ENCODE measurements at places on chromosomes 11 and 22.

DNA sequence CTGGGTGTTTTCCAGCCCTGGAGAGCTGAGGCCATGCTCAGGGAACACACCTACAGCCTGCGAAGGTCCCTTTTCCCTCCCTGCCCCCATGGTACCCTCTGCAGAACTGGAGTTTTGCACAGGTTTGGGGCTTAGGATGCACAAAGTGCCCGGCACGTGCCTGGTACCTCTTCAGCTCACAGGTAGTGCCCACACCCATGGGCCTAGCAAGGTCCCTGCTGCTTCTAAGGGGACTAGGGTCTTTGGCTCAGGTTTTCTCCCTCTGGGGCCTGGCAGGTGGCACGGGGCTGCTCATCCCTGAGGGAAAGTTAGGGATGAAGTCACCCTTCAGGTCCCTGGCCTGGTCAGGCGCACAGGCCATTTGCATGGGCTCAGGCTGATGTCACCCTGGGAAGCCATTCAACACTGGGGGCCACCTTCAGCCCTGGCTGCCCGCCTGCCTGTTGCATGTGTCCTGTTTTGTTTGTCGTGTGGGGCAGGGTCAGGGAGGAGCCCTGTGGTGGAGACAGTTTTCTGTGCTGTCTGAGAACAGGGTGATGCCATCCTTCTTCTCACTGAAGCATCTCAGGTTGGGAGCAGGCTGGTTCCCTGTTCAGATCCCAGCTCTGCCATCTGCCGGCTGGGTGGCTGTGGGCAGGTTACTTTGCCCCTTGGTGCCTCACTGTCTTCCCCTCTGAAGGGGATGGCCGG is 68.3 kb upstream of the CRYBB3 start:
- no peak for DNase-seq

DNA sequence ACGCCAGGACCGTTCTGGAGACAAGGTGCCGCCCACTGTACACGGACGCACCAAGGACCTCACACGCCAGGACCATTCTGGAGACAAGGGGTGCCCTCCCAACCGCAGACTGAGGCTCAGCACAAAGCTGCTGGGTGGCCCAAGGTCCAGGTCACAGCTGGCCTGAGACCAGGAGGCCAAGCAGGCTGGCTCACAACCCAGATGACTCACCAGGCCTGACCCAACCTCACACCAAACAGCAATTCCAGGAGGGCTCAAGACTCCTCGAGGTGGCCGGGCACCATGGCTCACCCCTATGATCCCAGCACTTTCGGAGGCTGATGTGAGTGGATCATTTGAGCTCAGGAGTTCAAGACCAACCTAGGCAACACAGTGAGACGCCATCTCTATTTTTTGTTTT is 14.8 kb downstream of the BRD1 start:
- DNase-seq, result no peak

- peak; percentile 76 for DNase-seq
Measured at GRCh38 chr22:26461188-26461810, 22.3 kb downstream of the HPS4 start.

DNA sequence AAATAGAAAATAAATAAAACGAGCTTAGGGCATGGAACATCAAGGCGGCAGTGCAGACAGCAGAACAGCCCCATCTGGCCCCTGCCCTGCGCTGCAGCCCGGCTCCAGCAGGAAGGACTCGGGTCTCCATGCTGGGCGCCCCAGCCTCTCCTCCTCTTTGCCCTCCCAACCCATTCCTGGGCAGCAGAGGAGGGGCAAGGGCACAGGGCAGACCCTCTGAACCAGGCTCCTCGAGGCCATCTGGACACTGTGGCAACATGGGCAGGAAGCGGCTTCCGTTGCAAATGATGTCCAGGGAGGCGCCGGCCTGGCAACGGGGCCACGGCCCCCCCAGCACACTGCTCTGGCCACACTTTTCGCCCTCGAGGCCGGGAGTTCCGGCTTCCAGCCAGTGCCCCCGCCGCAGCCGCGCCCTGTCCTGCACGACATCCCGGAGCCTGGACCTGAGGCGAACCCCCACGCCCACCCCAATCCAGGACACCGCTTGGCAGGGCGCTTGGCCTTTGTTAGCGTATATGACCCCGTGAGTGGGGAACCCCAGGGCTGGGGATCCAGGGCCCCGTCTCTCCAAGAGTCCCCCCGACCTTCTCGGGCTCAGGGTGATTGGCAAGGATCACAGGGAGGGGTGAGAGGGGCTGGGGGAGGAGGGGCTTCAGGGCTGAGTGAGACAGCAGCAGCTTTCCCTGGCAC is 192.1 kb downstream of the IGLL1 start:
- no peak for DNase-seq

DNA sequence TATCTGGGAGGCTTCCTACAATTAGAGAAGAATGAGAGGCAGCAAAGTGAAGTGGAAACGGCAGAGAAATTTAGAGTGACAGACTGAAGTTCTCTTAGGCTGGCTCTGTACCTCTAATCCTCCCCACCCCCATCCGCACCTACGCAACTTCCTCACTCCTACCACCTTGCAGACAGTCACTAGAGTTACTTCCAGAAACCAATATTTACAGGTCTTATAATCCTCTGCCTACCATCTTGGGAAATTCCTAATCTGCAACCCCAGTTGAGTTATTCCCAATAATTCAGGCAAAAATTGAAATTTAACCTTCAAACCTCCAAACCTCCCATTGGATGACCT is 71.7 kb downstream of the PAK1 start:
- no peak for DNase-seq

GRCh38 chr11:46072172-46072964 is 48.9 kb downstream of the PHF21A start:
- DNase-seq, result no peak

DNA sequence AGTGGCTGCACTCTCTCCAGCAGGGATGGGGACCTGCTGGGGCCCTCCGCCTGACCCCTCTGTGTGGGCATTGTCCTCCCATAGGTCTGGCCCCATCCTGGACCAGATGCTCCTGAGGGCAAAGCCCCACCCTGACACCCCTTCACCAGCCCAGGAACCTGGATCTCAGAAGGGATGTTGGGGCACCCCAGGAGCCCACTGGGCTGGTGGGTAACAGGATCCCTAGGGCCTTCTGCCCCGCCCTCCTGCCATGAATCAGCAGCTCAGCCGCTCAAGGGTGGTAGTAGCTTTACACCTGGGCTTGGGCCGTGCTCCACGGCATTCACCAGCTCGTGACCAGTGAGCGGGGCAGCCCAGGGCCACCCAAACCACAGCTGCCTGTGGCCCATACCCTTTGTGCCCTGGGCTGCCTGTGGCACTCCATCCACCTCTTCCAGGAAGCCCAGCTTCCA is 1.0 kb upstream of the MAPK12 start:
- DNase-seq, result no peak

- no peak for DNase-seq
Measured at GRCh38 chr11:12137005-12137690, 26.8 kb downstream of the MICAL2 start.

- DNase-seq, result peak; percentile 40
Measured at GRCh38 chr11:64753380-64754123, 6.2 kb downstream of the PYGM start.

DNA sequence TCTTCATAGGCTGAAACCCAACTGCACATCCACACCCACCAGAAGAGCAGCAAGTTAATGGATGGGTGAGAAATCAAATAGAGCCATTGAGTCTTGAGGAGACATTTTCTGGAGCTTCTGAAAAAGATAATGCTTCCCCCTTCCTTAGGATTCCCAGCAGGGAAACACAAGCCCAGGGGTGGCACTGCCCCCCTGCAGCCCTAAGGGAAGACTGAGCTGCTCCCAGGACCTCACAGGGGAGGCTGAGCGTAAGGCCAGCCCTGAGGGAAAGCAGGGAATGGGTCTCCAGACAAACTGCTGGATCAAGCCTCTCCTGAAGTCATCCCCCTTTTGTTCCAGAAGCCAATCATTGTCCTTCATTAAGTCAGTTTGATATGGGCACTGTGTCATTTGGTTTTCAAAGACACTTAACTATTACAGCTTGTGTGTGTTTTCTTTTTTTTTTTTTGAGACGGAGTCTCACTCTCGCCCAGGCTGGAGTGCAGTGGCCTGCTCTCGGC is 15.1 kb downstream of the LTO1 start:
- no peak for DNase-seq

- no peak for DNase-seq
Measured at GRCh38 chr11:82007521-82007920, 726.1 kb downstream of the FAM181B start.

- DNase-seq, result no peak
Measured at GRCh38 chr11:68900835-68901381, 2.7 kb downstream of the MRPL21 start.

GRCh38 chr11:35035894-35036408 is 103.0 kb upstream of the CD44 start:
- DNase-seq, result no peak

GRCh38 chr11:120457996-120458395 is 53.6 kb upstream of the GRIK4 start:
- no peak for DNase-seq

- DNase-seq, result no peak
Measured at GRCh38 chr22:31957970-31958594, 13.7 kb downstream of the YWHAH start.

DNA sequence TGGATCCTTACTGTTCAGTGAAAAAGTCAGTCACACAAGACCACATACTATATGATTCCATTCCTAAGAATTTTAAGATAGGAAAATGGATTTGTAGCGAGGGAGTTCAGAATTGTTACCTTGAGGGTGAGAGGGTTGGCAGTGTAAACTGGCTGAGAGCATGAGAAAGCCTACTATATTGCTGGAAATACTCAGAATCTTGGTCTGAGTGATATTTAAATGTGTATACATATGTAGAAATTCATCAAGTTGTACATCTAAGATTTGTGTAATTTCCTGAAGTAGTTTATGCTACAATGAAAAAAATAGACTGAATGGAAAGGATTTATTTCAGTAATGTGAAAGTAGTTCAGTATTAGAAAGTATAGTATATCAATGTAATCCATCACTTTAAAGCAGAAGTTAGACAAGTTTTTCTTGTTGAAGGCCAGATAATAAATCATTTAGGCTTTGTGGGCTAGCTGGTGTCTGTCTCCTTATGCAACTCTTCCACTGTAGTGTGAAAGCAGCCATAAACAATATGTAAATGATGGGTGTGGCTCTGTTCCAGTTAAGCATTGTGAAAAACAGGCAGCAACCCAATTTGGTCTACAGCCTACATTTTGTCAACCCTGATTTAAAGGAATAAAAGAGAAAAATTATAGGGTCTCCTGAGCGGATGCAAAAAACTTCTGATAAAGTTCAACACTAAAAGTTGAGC is 127.2 kb upstream of the THY1 start:
- DNase-seq, result no peak

GRCh38 chr11:93329936-93330445 is 551 bp upstream of the DEUP1 start:
- DNase-seq, result peak; percentile 50

DNA sequence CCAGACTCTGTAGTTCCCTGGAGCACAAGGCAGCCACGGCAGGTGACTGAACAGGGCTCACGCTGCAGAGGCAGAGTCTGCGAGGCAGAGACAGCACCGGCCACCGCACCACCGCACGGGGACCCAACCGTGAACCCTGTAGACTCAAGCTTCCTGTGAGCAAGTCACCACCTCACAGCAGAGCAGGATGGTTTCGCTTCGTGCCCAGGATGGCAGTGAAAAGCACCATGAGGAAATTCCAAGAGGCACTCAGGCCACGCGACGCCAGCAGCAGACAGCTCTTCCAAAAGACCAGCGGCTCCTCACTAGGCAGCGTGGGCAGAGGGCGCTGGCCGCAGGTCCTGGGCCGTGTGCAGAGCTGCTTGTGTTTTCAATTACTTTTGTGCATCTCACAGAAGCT is 24.5 kb downstream of the BRD1 start:
- DNase-seq, result no peak

GRCh38 chr11:77449060-77449521 is 24.8 kb downstream of the PAK1 start:
- no peak for DNase-seq

GRCh38 chr11:79050786-79051185 is 390.0 kb downstream of the TENM4 start:
- DNase-seq, result peak; percentile 74

DNA sequence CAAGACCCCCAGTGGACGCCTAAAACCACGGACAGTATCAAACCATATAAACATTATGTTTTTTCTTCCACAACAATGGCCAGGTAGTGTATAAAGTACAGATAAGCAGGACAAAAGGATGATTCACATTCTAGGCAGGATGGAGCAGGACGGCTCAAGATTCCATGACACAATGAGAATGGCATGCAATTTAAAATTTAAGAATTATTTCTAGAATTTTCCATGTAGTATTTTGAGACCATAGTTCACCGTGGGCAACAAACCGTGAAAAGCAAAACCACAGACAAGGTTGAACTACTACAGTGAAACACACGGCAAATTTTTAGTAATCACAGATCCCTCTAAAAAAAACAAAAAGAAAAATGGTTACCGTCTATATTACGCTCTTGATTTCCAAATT is 7.5 kb downstream of the NARS2 start:
- DNase-seq, result no peak

GRCh38 chr22:44143105-44143474 is 37.6 kb upstream of the PARVG start:
- no peak for DNase-seq

DNA sequence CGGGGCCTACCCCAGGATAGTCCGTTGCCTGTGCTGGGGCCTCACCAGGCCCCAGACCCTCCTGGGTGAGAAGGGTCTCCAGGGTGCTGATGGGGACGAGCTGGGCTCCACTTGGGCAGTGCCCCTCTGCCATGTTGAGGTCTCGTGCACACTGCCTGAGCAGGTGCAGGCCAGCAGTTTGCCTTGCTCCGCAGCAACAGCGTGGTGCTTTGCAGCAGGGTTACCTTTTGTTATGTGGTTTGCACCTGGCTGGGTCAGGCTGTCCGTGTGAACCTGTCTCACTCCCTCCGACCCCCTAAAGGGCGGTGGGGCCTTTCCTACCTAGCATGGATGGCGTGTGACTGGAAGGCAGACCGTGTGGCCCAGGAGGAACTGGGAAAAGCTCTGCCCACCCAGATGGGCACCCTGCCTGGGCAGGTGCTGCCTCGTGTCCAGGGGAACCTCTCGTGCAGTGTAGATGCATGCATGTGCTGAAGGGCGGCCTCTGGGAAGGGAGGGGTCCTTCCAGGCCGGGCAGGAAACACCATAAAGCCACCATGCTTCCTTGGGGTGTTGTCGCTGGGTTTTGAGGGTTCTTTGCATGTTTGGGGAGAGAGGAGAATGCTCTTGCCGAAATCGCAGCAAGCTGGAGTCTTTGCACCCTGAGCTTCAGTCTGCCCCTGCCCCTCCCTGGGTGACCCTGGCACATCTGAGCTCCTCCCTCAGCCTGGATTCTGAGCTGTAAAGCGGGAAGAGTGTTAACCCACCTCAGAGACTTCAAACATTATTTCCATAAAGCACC is 75.4 kb upstream of the PPARA start:
- no peak for DNase-seq

- peak; percentile 67 for DNase-seq
Measured at GRCh38 chr22:38239101-38239761, 33.6 kb downstream of the TMEM184B start.
